ENCODE measurements at places on chromosomes 6 and 20.

DNA sequence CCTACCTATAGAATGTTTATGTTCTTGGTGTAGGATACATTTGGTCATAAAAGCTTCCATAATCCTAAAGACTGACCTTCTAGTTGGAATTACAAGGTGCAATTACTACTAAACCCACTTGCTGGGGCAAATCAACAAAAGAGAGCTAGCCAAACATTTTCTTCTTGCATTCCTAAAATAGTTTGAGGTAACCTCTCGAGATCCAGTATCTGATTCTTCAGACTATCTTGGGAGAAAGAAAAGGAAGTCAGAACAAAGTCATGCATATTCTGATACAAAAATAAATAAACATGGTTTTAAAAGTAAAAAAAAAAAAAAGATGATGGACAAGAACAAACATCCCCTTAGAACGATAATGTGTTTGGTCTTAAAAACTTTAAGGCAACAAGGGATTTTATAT is 294.2 kb upstream of the RSPO3 start:
- DNase-seq, result no peak

DNA sequence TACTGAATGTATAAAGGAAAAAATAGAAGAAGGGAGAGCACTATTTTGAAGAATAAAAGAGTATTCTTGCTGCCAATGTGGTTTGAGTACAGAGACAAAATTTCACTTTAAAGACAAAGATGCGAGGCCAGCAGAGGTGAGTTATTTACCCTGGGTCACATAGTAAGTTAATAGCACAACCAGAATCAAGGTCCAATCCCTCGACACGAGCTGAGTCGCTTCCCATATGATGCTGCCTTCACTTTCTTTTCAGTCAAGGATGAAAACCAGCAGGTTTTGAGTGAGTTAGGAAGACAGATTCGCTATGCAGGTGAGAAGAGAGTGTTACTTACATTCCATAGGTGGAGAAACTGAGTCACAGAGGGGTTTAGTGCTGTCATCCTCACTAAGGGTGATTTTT is 75.8 kb downstream of the F13A1 start:
- no peak for DNase-seq

- no peak for DNase-seq
Observed at GRCh38 chr20:37828684-37829083, 74.2 kb upstream of the VSTM2L start.

DNA sequence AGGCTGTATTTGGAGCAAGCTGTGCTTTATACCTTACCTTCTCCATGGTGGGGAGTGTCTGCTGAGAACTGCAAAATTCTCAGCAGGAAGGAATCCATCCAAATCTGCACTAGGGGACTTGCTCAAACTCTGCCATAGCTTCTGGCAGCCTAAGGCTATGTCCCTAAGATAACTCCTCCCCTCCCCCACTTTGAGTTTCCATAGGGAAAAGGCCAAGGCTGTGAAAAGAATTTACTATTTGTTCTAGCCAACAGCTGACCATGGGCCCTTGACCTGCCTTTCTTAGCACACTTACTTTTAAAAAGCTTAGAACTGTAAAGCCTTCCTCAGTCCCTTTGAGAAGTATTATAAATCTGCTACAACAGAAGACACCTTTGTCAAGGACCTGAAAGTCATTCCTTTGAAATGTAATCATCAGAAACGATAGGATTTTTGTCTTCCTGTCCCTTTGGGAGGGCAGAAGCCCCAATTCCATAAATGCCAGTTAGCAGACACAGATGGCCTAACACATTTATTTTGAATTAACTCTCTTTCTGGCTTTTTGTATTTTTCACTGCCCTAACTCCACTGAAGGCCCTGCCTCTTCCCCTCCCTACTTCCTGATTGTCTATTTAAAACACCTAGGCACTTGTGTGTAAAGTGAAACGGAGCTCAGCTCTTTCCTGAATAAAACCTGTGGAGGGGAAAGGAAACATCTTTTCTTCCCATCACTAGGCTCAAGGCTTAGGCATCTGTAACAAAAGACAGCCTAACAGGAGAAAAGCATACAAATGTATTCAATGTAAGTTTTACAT is 157.1 kb downstream of the AKAP7 start:
- DNase-seq, result no peak

DNA sequence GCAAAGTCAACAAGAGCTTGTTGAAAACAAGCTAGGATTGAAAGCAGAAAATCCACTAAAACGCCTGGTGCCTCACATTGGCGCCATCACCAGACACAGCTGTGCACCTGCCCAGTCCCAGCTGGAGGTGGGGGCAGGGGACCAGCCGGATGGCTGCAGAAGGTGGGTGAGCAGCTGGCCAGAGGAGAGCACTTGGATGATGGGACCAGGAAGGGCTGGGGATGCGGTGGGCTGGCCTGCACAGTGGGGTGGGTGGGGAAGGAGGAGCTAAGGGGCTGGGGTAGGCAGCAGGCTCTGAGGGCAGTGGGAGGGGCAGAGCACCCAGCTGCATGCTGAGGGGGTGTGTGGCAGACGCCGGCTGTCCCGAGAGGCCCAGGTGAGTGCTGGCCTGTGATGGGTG is 7.1 kb downstream of the CABLES2 start:
- DNase-seq, result peak; percentile 92

DNA sequence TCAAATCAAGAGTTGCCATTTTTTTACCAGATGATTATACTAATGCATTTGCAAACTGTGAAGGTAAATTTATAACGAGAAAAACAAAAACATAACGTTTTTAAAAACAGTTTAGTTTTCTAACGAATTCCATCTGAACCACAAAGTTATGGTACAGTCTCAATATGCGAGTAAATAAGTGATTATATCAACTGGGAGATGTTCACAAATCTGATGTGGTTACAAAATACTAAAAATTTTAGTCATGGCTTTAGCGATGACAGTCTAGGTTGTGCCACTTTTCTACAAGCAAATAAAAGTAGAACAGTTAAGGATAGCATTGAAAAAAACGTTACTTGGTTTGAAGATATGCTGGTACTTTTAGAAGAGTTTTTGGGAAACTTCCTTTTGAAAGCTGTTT is 186.8 kb downstream of the FUT9 start:
- DNase-seq, result no peak

- DNase-seq, result no peak
Observed at GRCh38 chr6:158158123-158158522, 9.9 kb downstream of the SERAC1 start.

DNA sequence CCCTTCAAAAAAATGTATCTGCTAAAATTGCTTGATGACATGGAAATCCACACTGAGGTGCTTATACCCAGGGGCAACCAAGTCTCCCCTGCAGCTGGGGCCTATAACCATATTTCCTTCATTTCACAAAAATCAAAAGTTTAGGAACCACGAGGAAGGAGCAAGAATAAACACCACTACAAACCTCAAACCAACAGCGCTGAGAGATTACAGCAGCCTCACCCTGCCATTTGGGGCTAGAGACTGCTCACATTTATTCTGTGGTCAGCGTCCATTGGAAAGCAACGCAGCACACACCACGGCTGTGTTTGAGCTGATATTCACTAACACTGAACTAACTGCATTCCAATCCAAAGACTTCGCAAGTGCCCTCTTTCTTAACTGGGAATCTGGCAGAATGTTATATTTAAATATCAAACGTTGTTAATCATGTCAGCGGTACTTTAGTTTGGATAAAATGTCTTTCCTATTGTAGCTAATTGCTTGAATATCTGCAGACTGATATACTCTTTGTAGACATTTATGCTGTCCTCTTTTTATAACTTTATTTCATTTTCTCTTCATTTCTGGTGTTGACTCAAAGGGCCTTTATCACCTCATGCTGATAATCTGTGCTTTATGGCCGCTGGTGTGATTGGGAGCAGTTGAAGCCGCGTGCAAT is 94.6 kb downstream of the FOXA2 start:
- DNase-seq, result peak; percentile 47
